ENCODE measurements at places on chromosomes 6 and 20.

DNA sequence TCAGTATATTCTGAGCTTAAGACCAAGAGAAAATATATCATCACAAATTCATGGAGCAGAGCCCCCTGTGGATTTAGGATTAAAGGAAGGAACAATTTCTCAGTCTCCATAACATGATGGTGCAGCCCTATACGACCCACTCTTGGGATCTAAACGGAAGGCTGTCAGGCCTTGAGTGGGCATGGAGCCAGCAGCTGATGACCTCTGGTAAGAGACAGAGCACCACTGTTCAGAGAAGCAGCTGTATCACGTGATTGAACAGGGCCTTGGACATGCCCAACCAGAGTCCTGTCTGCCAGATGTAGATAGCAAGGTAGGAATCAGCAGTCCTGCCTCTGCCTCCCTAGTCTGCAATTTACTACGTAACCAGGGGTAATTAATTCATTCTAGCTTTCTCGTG is 259.4 kb upstream of the POU3F2 start:
- no peak for DNase-seq

- no peak for DNase-seq
Measured at GRCh38 chr6:49934770-49935169, 29.2 kb downstream of the DEFB114 start.

GRCh38 chr20:21272279-21272678 is 30.9 kb upstream of the XRN2 start:
- no peak for DNase-seq

GRCh38 chr6:41280381-41281057 is 6.0 kb downstream of the TREM1 start:
- no peak for DNase-seq

- no peak for DNase-seq
Measured at GRCh38 chr20:63532449-63532971, 4.7 kb downstream of the PTK6 start.

DNA sequence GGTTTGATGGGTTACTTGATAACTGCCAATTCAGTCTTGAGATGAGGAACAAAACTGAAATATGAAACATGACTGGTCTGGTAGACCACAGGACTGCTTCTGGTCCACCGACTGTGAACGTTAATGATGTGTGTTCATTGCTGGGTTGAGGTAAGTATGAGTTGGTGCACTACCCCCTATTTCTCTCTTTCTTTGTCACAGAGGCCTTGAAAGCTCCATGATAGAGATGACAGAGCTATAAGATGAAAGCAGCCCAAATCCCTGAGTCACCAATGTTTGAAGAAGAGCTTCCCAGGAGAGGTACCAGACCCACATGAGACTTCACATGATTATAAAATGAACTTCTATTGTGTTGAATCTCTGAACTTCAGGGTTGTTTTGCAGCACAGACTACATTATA is 555.5 kb downstream of the PTPRT start:
- DNase-seq, result no peak

GRCh38 chr6:146560607-146561006 is 17.0 kb downstream of the RAB32 start:
- DNase-seq, result no peak

- DNase-seq, result no peak
Measured at GRCh38 chr20:38962928-38963401, 821 bp downstream of the DHX35 start.

- no peak for DNase-seq
Measured at GRCh38 chr6:35489066-35489465, 7.8 kb downstream of the TEAD3 start.

DNA sequence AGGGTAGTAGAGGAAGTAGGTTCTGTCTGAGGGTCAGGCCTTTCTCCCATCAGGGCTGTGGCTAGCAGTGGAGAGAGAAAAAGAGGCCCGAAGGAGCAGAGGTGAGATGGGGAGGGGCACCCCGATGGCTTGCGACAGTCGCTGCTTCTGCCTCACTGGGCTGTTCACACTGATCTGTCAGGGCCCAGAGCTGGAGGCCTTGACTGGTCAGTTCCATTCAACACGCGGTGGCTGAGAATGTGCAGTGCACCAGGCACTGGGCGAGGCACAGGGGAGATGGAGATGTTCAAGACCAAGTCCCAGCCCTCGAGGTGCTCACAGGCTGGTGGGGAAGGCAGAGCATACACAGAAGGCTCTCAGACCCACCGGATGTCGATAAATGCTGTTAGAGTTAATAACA is 21.4 kb downstream of the SLC12A5 start:
- no peak for DNase-seq

- DNase-seq, result no peak
Measured at GRCh38 chr6:2361195-2361594, 115.8 kb upstream of the GMDS start.
